ENCODE measurements at places on chromosomes 4 and X. TPM values are rescaled to one million over a fixed set of nuclear protein-coding genes. Genes with fewer than 3 reads are reported as not detected.

RPL36A gene
- 548 TPM for total RNA-seq

AFF2 gene
- total RNA-seq, result 0.37 TPM

RPS6KA6 gene
- total RNA-seq, result 3.8 TPM

AKAP17A gene
- 22.2 TPM for total RNA-seq

MAGEC2 gene
- total RNA-seq, result not detected

FGFR3 gene
- 120 TPM for total RNA-seq

CEP44 gene
- total RNA-seq, result 6.8 TPM

TCEAL1 gene
- total RNA-seq, result 10.3 TPM

CXCL3 gene
- total RNA-seq, result 2.2 TPM

NLRP2B gene
- not detected for total RNA-seq

S100P gene
- total RNA-seq, result 39.8 TPM

CLOCK gene
- total RNA-seq, result 24.8 TPM

NAT8L gene
- total RNA-seq, result not detected

PABPC1L2B gene
- total RNA-seq, result not detected

HERC6 gene
- 2.9 TPM for total RNA-seq

MSX1 gene
- total RNA-seq, result 0.14 TPM

IBSP gene
- not detected for total RNA-seq

MAOA gene
- 65.2 TPM for total RNA-seq

CITED1 gene
- total RNA-seq, result 0.28 TPM

WDFY3 gene
- 16.4 TPM for total RNA-seq

ADH1C gene
- not detected for total RNA-seq

NOA1 gene
- total RNA-seq, result 27.1 TPM

SLBP gene
- total RNA-seq, result 85.1 TPM

TLL1 gene
- 0.92 TPM for total RNA-seq

ZMAT1 gene
- total RNA-seq, result not detected

SPP1 gene
- not detected for total RNA-seq

F9 gene
- not detected for total RNA-seq

TEX11 gene
- total RNA-seq, result not detected

ZNF827 gene
- 1.5 TPM for total RNA-seq

RNF212 gene
- 0.35 TPM for total RNA-seq

ADGRG2 gene
- 0.09 TPM for total RNA-seq

RS1 gene
- not detected for total RNA-seq

NAP1L2 gene
- 0.56 TPM for total RNA-seq

SPARCL1 gene
- not detected for total RNA-seq

TEC gene
- total RNA-seq, result 0.51 TPM

GPRIN3 gene
- not detected for total RNA-seq

CCDC160 gene
- total RNA-seq, result 0.23 TPM

MTTP gene
- total RNA-seq, result 0.28 TPM

CDX4 gene
- not detected for total RNA-seq

ARHGAP36 gene
- not detected for total RNA-seq

HTATSF1 gene
- total RNA-seq, result 29.4 TPM

GRID2 gene
- total RNA-seq, result not detected

DCAF4L1 gene
- total RNA-seq, result 0.21 TPM

SSX1 gene
- total RNA-seq, result not detected
